Transverse colon (tissue), 4 donors: ENCODE measurements at places on chromosomes 6 and 20. TPM values are rescaled to one million over a fixed set of nuclear protein-coding genes. Genes with fewer than 3 reads are reported as not detected.

DNA sequence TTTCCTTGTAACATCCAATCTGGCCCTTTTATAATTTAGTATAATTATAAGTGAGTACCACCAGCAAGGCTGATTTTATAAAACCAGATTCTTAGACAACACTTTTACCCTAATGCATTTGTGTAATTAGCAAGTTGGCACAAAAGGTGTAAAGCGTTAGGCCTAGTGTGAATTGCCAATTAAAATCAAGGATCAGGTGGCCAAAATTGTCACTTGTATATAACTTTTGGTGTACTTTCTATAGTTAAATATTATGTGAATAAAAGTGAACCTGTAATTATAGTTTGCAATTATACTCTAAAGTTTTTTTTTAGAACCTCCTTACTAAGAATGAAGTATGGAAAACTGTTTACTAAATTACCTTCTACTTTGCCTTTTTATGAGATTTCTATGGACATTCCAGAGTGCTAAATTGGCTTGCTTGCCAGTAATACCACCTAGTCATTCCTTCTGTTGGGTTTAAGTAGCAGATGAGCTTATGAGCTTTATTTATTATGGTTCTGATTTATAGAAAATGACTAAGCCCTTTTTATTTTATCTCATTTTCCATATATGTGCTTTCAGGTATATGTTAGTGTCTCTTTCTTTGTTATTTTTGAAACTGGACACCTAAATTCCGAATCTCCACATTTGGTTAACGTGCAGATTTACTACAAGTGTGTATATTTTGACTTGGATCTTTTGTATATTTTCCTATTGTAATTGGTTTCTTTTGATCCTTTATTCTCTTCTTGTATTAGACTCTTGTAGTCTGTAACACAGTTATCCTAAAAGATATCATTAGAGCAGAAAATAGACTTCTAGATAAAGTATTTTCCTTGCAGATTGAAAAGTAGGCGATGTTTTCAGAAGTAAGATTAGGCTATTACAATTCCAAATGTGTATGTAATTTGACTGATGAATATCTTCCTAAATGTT, 3.9 kb downstream of the STXBP5 start:
- H3K36me3 ChIP-seq = no peaks in the 10 kb centered on the region
- DNase-seq = no peak
- no peaks in the 10 kb centered on the region for H3K27me3 ChIP-seq

GRCh38 chr20:54843865-54844264, 368.5 kb downstream of the DOK5 start:
- H3K4me1 ChIP-seq = no peaks in the 10 kb centered on the region
- H3K4me3 ChIP-seq = no peak overlapping the region
- no peak overlapping the region for H3K27ac ChIP-seq
- DNase-seq = no peak
- no peaks in the 10 kb centered on the region for H3K36me3 ChIP-seq

GRCh38 chr20:24477831-24478547, 8.6 kb downstream of the SYNDIG1 start:
- H3K4me3 ChIP-seq = no peak overlapping the region
- DNase-seq = no peak
- H3K27me3 ChIP-seq = peaks cover 21% of the 10 kb centered on the region
- H3K27ac ChIP-seq = no peak overlapping the region

GRCh38 chr20:45607810-45608209, 21.7 kb upstream of the WFDC10A start:
- H3K27ac ChIP-seq = no peak overlapping the region
- H3K4me1 ChIP-seq = peaks cover 8% of the 10 kb centered on the region
- no peak overlapping the region for H3K4me3 ChIP-seq
- H3K27me3 ChIP-seq = no peaks in the 10 kb centered on the region
- no peaks in the 10 kb centered on the region for H3K36me3 ChIP-seq

GRCh38 chr6:164408868-164409267, 900.5 kb downstream of the C6orf118 start:
- H3K4me3 ChIP-seq = no peak overlapping the region
- no peaks in the 10 kb centered on the region for H3K36me3 ChIP-seq
- no peak overlapping the region for H3K27ac ChIP-seq
- no peaks in the 10 kb centered on the region for H3K4me1 ChIP-seq
- H3K27me3 ChIP-seq = no peaks in the 10 kb centered on the region

- DNase-seq = no peak
- no peak overlapping the region for H3K4me3 ChIP-seq
- H3K36me3 ChIP-seq = no peaks in the 10 kb centered on the region
- H3K27me3 ChIP-seq = no peaks in the 10 kb centered on the region
- H3K4me1 ChIP-seq = peaks cover 4% of the 10 kb centered on the region
These were observed 123.8 kb downstream of the CDKAL1 start for GRCh38 chr6:20658053-20658452.

GRCh38 chr6:109893606-109894005, 84.5 kb upstream of the GPR6 start:
- no peak for DNase-seq
- no peaks in the 10 kb centered on the region for H3K27me3 ChIP-seq
- H3K4me1 ChIP-seq = peaks cover 8% of the 10 kb centered on the region
- H3K36me3 ChIP-seq = no peaks in the 10 kb centered on the region
- peak overlapping the region; percentile 50 for H3K27ac ChIP-seq

DNA sequence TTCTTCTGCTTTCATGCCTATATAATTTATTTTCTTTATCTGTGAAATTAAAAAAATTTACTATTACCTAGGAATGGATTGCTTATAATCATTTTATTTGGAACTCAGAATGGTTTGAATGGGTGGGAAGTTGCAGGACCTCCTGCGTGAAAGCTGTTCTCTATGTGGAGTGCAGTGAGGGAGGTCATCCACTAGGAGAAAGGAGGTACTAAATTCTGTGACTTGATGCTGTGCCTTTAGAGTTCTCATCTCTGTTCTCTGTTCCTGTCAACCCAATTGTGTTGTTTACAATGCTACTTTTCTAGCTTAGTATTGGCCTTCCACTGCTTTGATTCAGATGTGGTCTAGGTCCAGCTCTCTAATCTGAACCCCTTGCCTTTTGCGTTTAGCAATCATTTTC, 65.0 kb upstream of the HIVEP1 start:
- H3K4me1 ChIP-seq = no peaks in the 10 kb centered on the region
- DNase-seq = no peak
- H3K4me3 ChIP-seq = no peak overlapping the region

GRCh38 chr6:116631379-116631990, 15.2 kb downstream of the RSPH4A start:
- DNase-seq = no peak
- H3K27me3 ChIP-seq = no peaks in the 10 kb centered on the region
- no peaks in the 10 kb centered on the region for H3K36me3 ChIP-seq
- no peaks in the 10 kb centered on the region for H3K4me1 ChIP-seq
- no peak overlapping the region for H3K4me3 ChIP-seq
- no peak overlapping the region for H3K27ac ChIP-seq

DNA sequence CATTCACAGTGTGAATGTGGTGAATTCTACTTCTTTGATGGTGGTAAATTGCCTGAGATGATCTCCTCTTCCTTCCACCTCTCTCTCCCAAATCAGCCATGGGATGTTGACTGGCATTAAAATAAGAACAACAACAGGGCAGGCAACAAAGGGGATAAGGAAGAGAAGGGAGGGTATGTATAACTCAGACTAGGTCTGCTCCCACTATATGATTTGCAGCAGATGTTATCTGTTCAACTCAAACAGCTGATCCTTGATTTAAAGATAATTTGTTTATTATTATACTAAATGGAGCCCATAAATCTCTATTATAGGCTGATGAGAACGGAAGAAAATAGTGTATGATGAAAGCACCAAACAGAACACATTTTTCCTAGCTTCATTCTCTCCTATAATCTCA, 262.0 kb downstream of the BTBD3 start:
- H3K27ac ChIP-seq = no peak overlapping the region
- H3K36me3 ChIP-seq = no peaks in the 10 kb centered on the region
- no peak overlapping the region for H3K4me3 ChIP-seq
- no peaks in the 10 kb centered on the region for H3K27me3 ChIP-seq
- DNase-seq = no peak

GRCh38 chr6:34771727-34772126, 14.4 kb downstream of the SNRPC start:
- DNase-seq = no peak
- no peak overlapping the region for H3K4me3 ChIP-seq
- peaks cover 41% of the 10 kb centered on the region for H3K36me3 ChIP-seq
- no peak overlapping the region for H3K27ac ChIP-seq
- H3K27me3 ChIP-seq = no peaks in the 10 kb centered on the region
- H3K4me1 ChIP-seq = no peaks in the 10 kb centered on the region

- H3K4me3 ChIP-seq = no peak overlapping the region
- no peaks in the 10 kb centered on the region for H3K27me3 ChIP-seq
- H3K4me1 ChIP-seq = no peaks in the 10 kb centered on the region
- no peak overlapping the region for H3K27ac ChIP-seq
- H3K36me3 ChIP-seq = no peaks in the 10 kb centered on the region
These were observed 1027.9 kb upstream of the ADGRB3 start for GRCh38 chr6:67606906-67607828.

DNA sequence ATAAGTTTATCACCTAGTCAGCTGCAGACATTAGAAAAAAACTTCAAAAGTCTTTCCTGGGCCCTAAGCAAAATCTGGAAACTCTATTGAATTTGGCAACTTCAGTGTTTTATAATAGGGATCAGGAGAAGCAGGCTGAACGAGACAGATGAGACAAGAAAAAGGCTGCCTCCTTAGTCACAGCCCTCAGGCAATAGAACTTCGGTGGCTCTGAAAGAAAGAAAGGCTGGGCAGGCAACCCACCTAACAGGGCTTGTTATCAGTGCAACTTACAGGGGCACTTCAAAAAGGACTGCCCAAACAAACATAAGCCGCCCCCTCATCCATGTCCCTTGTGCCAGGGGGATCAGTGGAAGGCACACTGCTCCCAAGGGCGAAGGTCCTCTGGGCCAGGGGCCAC, 657.9 kb upstream of the HS3ST5 start:
- no peak overlapping the region for H3K27ac ChIP-seq
- no peaks in the 10 kb centered on the region for H3K27me3 ChIP-seq
- H3K36me3 ChIP-seq = no peaks in the 10 kb centered on the region
- no peak overlapping the region for H3K4me3 ChIP-seq

- H3K36me3 ChIP-seq = no peaks in the 10 kb centered on the region
- DNase-seq = no peak
- no peak overlapping the region for H3K4me3 ChIP-seq
- H3K4me1 ChIP-seq = no peaks in the 10 kb centered on the region
- no peaks in the 10 kb centered on the region for H3K27me3 ChIP-seq
These were observed 8.3 kb downstream of the HSF2 start for GRCh38 chr6:122407712-122408111.

GRCh38 chr6:154504102-154504501, 6.4 kb downstream of the CNKSR3 start:
- DNase-seq = no peak
- H3K4me3 ChIP-seq = no peak overlapping the region
- H3K4me1 ChIP-seq = no peaks in the 10 kb centered on the region
- H3K36me3 ChIP-seq = no peaks in the 10 kb centered on the region
- H3K27me3 ChIP-seq = no peaks in the 10 kb centered on the region

- peaks cover 13% of the 10 kb centered on the region for H3K4me1 ChIP-seq
- H3K27ac ChIP-seq = peak overlapping the region; percentile 3
- H3K36me3 ChIP-seq = no peaks in the 10 kb centered on the region
- H3K4me3 ChIP-seq = no peak overlapping the region
These were observed 23.6 kb downstream of the FOXQ1 start for GRCh38 chr6:1335367-1336037.

GRCh38 chr6:145272246-145272645, 463.1 kb downstream of the EPM2A start:
- no peak for DNase-seq
- no peak overlapping the region for H3K4me3 ChIP-seq
- H3K27me3 ChIP-seq = no peaks in the 10 kb centered on the region
- H3K36me3 ChIP-seq = no peaks in the 10 kb centered on the region
- H3K27ac ChIP-seq = no peak overlapping the region

- no peaks in the 10 kb centered on the region for H3K27me3 ChIP-seq
- no peaks in the 10 kb centered on the region for H3K4me1 ChIP-seq
- no peak overlapping the region for H3K27ac ChIP-seq
- H3K4me3 ChIP-seq = no peak overlapping the region
These were observed 149.6 kb downstream of the QRSL1 start for GRCh38 chr6:106778943-106779342.

DNA sequence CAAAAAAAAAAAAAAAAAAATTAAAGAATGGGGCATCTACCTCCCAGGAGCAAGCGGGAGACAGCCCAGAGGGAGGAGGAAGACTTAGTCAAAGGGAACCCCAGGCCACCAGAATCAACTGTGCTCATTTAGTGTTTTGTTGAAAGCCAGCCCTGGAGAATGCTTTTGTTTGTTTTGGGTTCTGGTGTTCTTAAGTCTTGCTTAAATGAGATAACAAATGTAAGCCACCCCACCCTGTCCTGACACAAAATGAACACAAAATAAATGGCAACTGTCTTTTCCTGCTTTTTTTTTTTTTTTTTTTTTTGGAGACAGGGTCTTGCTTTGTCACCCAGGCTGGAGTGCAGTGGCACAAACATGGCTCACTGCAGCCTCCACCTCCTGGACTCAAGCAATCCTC, 165.0 kb upstream of the JARID2 start:
- no peaks in the 10 kb centered on the region for H3K27me3 ChIP-seq
- H3K4me1 ChIP-seq = no peaks in the 10 kb centered on the region
- H3K36me3 ChIP-seq = no peaks in the 10 kb centered on the region
- H3K27ac ChIP-seq = no peak overlapping the region
- H3K4me3 ChIP-seq = no peak overlapping the region

GRCh38 chr6:169590376-169590939, 111.4 kb downstream of the WDR27 start:
- no peaks in the 10 kb centered on the region for H3K27me3 ChIP-seq
- H3K36me3 ChIP-seq = no peaks in the 10 kb centered on the region
- peak; percentile 14 for DNase-seq
- H3K27ac ChIP-seq = peak overlapping the region; percentile 52

GRCh38 chr6:150145830-150146229, 3.0 kb downstream of the PPP1R14C start:
- H3K4me3 ChIP-seq = no peak overlapping the region
- DNase-seq = no peak
- peaks cover 79% of the 10 kb centered on the region for H3K27me3 ChIP-seq
- H3K36me3 ChIP-seq = no peaks in the 10 kb centered on the region
- H3K27ac ChIP-seq = no peak overlapping the region
- H3K4me1 ChIP-seq = no peaks in the 10 kb centered on the region

GRCh38 chr6:42124223-42124836, 18.1 kb downstream of the C6orf132 start:
- DNase-seq = no peak
- H3K36me3 ChIP-seq = no peaks in the 10 kb centered on the region
- no peaks in the 10 kb centered on the region for H3K27me3 ChIP-seq
- H3K4me3 ChIP-seq = no peak overlapping the region
- H3K4me1 ChIP-seq = peaks cover 22% of the 10 kb centered on the region
- H3K27ac ChIP-seq = no peak overlapping the region

The RCAN2 gene
- total RNA-seq = 7.4 TPM

The TPD52L2 gene
- total RNA-seq = 62.3 TPM

The ALDH8A1 gene
- total RNA-seq = 2.9 TPM

The MOXD1 gene
- 5.5 TPM for total RNA-seq

The RAMACL gene
- 1.2 TPM for total RNA-seq

The TMEM170B gene
- 8.0 TPM for total RNA-seq

The RIPPLY2 gene
- total RNA-seq = not detected

The ATP6V1G2 gene
- 0.95 TPM for total RNA-seq

The HLA-DQB1 gene
- not detected for total RNA-seq

The DHX16 gene
- 43.0 TPM for total RNA-seq

The CNR1 gene
- 6.4 TPM for total RNA-seq

The ARFGAP1 gene
- 43.8 TPM for total RNA-seq

The NMBR gene
- total RNA-seq = not detected

The EYA2 gene
- total RNA-seq = 14.1 TPM

The NNAT gene
- total RNA-seq = 16.5 TPM
